GM03348 (cell line): ENCODE measurements at places on chromosomes 7 and 10.

- no peak for DNase-seq
Observed at GRCh38 chr7:47957156-47957555, 8.9 kb upstream of the PKD1L1 start.

DNA sequence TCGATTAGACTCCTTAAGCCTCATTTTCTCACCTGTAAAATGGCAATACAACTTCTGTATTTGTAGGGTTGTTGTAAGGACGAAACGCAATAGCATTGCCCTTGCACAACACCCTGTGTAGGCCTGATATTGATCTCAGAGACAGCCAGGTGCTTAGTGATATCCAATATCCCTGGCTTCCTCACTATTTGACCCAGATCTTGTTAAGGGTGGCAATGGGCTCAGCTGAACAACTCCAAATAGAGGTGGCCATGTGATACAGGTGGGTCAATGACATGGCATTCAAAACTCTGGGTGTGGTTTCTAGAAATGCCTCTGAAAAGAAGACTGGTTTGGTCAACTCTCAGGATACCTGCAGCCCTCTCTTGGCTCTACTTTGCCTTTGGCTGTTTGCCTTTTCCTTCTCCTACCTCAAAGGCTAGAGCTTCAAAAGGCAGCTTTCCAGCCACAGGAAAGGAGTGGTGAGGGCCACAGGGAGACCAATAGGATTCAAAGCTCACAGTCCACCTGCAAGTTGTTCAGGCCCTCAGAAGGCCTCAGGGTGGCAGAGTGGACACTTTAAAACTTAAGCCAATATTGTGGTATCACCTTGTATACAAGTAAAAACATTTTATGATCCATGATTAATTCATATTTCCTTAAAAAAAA, 14.9 kb upstream of the GATAD1 start:
- DNase-seq = no peak

DNA sequence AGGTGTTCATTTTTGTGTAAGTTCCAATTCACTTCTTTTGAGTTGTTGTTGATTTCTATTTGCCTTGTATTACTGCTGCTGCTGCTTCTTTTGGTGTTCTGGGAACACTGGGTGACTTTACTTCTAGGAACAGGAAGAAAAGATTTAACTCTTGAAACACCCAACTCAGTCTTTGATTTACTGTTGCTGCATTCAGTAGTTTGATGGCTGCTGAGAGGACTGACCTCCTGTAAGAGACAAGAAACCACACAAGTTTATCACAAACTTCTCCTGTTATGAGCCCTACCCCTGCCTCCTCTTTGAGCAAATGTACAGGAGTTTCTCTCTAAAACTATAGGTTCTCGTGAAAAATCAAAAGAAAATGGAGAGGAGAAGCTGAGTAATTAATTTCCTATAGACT, 161.7 kb downstream of the CTTNBP2 start:
- DNase-seq = no peak

- no peak for DNase-seq
Observed at GRCh38 chr10:95755511-95756004, 405 bp upstream of the ENTPD1 start.

GRCh38 chr10:47450442-47450841, 33.5 kb downstream of the ANXA8 start:
- DNase-seq = no peak

GRCh38 chr7:31955021-31955420, 115.2 kb downstream of the PDE1C start:
- no peak for DNase-seq

GRCh38 chr10:26550774-26551526, 112.8 kb downstream of the APBB1IP start:
- no peak for DNase-seq

DNA sequence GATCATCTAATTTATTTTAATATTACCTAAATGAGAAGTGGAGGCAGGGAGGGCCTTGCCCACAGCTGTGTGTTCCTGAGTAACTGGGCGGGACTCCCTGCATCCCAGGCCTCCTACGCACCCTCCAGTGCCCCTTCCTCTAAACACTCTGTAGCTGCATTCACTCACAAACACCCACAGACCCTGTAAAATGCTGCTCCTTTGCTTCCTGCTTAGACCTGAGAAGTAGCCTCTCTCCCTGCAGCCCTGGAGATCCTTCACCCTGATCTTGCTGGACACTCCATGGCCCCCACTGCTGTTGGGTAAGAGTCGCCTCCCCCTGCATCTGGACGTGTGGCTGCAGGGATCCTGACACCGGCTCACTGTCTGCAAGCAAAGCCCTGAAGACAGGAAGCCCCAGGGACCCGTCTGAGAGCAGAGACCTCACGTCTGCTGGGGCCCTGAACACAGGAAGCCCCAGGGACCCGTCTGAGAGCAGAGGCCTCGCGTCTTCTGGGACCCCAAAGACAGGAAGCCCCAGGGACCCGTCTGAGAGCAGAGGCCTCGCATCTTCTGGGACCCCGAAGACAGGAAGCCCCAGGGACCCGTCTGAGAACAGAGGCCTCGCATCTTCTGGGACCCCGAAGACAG, 589.8 kb downstream of the DNAJB6 start:
- DNase-seq = no peak

DNA sequence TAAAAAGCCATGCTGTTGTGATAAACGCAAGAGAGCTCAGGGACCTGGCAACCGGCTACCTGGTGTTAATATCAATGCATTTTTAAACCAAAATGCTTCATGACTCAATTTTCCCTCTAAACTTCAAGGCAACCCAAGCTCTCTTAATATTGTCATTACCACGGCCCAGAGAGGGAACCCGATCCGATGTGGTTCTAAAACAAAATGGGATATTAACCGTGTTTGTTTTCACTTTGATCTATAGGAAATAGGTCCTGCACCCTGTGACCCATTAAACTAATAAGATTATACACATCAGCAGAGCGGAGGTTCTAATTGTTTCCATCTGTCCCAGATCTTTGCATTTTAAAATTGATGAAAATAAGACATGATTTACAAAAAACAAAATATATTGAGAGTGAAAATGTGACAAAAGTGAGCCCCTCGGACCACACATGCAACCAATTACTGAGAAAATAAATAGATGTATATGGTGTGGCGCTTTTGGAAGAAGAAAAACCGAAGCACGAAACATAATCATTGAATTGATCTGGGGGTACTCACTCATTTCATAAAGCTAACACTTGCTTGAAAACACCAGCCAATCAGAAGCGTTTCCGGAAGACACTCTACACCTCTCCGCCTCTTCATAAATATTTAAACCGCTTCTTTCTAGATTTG, 290.3 kb upstream of the NFE2L3 start:
- no peak for DNase-seq

GRCh38 chr10:44049301-44050015, 335.4 kb downstream of the CXCL12 start:
- DNase-seq = no peak

- DNase-seq = no peak
Observed at GRCh38 chr7:12056381-12056780, 154.7 kb upstream of the TMEM106B start.

DNA sequence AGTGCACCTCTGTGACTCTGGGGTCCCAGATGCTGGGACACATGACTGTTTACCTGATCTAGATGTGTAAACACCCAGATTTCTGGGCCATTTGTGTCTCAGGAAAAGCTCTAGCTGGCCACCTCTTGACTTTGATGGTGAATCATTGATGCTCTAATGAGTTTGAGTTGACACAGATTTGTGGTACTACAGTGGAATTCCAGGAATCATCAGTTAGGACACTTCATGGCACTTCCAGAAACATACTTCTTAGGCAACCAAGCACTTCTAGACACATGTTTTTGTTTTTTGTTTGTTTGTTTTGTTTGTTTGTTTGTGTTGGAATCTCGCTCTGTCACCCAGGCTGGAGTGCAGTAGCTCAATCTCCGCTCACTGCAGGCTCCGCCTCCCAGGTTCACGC, 302.2 kb upstream of the ZMIZ1 start:
- no peak for DNase-seq

GRCh38 chr10:4725917-4726606, 99.9 kb upstream of the AKR1E2 start:
- DNase-seq = peak; percentile 46

GRCh38 chr7:112646783-112647182, 143.4 kb downstream of the TMEM168 start:
- no peak for DNase-seq

GRCh38 chr10:58464956-58465355, 47.7 kb upstream of the BICC1 start:
- no peak for DNase-seq

GRCh38 chr7:34315032-34315431, 343.0 kb upstream of the NPSR1 start:
- DNase-seq = peak; percentile 75

- no peak for DNase-seq
Observed at GRCh38 chr10:54585572-54585971, 215.5 kb downstream of the PCDH15 start.

- DNase-seq = peak; percentile 56
Observed at GRCh38 chr7:40541336-40541735, 406.5 kb downstream of the SUGCT start.

DNA sequence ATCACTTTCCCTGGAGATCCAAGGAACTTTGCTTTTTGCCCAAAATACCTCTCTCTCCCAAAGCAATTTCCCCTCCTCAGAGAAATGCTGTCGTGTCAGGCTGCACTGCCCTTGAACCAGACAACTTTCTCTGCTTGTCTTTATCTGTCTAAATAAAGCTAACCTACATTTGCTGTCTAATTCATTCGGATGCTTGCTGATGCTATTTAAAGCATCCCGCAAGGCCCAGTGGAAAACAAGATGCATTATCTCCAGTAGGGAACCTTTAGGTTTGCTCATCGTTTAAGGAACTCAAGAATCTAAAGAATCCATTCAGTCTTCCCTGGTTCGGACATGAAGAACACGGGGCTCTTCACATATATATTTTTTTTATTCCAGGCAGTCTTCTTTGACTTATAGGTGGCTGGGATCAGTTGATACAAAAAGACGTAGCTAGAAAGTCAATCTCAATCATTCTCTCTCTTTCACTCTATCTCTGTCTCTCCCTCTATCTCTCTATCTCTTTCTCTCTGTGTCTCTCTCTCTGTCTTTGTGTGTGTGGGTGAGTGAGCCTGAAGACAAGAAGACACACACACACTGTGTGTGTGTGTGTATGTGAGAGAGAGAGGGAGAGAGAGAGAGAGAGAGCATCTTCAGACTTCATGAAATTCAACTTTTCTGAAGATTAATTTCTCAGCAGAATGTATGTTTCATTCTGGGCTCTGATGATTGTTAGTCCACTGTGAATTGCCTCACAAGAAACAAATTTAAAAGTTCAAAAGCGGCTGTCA, 92.8 kb upstream of the MKLN1 start:
- DNase-seq = no peak

GRCh38 chr7:29684787-29685650, 121.3 kb upstream of the WIPF3 start:
- peak; percentile 74 for DNase-seq

GRCh38 chr7:45583296-45583695, 9.1 kb downstream of the ADCY1 start:
- no peak for DNase-seq

DNA sequence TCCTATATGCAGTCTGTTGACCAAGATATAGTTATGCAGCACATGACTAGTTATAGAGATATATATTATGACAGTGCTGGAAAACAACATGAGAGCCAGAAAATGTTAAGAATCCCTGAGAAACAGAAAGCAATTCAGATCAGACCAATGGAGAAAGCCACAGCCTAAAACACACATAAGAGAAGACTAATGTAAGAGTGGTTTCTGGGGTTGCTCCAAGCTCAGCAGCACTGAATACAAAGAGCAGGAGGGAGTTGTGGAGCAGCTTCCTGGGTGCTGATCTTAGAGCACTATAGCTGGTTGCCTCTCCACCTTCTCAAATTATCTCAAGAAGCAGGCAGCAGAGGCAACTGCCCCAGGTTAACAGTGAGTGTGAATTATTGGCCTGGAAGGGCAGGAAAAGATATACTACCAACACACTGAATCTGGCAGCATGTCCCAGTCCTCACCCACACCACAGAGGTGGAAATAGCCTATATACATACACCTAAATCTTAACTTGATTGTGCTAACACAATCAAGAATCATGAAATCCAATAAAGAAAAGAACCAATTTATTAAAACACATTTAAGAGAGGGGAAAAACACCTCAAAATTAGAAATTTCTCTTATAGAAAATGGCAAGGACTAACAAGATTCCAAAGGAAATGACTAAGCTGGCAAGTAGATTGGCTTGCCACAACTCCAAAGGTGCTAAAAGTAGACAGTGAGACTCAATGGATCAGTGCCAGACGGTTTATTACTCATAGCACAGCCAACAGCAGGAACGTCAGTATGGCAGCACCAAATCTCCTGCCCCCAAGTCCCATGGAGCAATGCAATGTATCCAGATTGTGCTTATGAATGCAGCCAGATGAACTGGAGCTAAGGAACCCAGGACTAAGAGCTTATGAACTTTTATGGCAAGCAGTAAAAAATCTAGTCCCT, 5.1 kb downstream of the PTTG1IP2 start:
- peak; percentile 53 for DNase-seq
